MG63 (cell line): ENCODE measurements at places on chromosomes 11 and 22. TPM values are rescaled to one million over a fixed set of nuclear protein-coding genes. Genes with fewer than 3 reads are reported as not detected.

RAB6A gene
- 69.1 and 72.2 TPM in 2 replicates for total RNA-seq

GNG3 gene
- total RNA-seq: not detected in 2 replicates

C1QTNF6 gene
- 3.9 and 23.9 TPM in 2 replicates for total RNA-seq

OR5B17 gene
- total RNA-seq: not detected in 2 replicates

CBLIF gene
- total RNA-seq: not detected in 2 replicates

CRYAB gene
- 0.67 and 15.7 TPM in 2 replicates for total RNA-seq

OR4C12 gene
- total RNA-seq: not detected in 2 replicates

KCNK7 gene
- total RNA-seq: not detected in 2 replicates

GRCh38 chr22:36892292-36892691 is 21.1 kb upstream of the CSF2RB start:
- DNase-seq: no peak

DNA sequence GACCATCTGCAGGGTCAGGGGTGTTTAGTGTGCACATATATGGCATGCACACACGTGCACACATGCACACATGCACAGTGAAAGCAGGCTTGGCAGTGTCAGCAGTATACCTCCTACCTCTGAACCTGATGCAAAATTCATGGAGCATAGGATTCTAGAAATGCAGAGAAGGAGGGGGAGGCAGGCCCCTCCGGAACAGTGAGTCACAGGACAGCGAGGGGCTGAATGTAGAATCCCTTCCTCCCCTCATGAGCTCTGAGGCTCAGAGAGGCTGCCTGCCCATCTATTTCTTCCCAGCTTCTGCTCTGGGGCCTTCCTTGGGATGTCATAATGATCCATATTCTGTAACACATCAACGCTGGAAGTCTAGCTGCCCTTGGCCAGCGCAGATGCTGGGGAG is 66.7 kb upstream of the NECTIN1 start:
- DNase-seq: no peak

DNA sequence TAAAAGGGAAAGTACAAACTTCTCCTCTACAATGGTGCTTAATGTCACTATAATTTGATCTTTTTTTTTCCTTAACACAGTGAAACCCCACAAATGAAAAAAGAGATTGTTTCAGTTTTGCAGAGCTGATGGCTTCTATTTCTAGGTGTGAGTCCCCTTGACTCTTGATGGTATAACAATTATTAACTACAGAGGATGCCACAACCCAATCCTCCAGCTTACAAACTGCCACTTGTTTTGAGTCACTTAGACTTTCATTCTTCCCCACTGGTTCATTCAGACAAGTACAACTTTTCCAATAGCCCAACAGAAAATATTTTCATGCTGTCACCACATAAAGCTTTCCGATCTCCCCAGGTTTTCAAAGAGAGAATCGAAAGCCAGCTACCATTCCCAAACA is 812.2 kb downstream of the LRRC4C start:
- no peak for DNase-seq

DNA sequence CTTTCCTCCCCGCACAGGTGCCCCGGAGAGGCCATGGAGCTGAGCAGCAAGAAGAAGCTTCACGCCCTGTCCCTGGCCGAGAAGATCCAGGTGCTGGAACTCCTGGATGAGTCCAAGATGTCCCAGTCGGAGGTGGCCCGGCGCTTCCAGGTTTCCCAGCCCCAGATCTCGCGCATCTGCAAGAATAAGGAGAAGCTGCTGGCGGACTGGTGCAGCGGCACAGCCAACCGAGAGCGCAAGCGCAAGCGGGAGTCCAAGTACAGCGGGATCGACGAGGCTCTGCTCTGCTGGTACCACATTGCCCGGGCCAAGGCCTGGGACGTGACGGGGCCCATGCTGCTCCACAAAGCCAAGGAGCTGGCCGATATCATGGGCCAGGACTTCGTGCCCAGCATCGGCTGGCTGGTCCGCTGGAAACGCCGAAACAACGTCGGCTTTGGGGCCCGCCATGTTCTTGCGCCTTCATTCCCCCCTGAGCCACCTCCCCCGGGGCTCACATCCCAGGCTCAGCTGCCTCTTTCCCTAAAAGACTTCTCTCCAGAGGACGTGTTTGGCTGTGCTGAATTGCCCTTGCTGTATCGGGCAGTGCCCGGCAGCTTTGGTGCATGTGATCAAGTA is 1.3 kb downstream of the TIGD3 start:
- no peak for DNase-seq
